HCT116 (cell line): ENCODE measurements at places on chromosomes 7 and 10. TPM values are rescaled to one million over a fixed set of nuclear protein-coding genes. Genes with fewer than 3 reads are reported as not detected.

The DNAH11 gene
- total RNA-seq = 0.39 TPM

The CRYGN gene
- total RNA-seq = not detected

The COBL gene
- 19.3 TPM for total RNA-seq

The MSRB2 gene
- total RNA-seq = 13.6 TPM

The DRGX gene
- not detected for total RNA-seq

The CAV1 gene
- 298 TPM for total RNA-seq

The AKR1E2 gene
- 5.0 TPM for total RNA-seq

The IRF5 gene
- 16.5 TPM for total RNA-seq

The LIPK gene
- total RNA-seq = not detected

The DOCK4 gene
- 2.2 TPM for total RNA-seq

The LHPP gene
- 45.8 TPM for total RNA-seq

The TAS2R3 gene
- 1.4 TPM for total RNA-seq

The FAM25C gene
- not detected for total RNA-seq

The WNT8B gene
- total RNA-seq = not detected

The PALD1 gene
- 33.1 TPM for total RNA-seq

The SLC13A1 gene
- total RNA-seq = not detected
